Fibroblast of skin of left quadriceps (primary cell): ENCODE measurements at places on chromosomes 7 and 10.

DNA sequence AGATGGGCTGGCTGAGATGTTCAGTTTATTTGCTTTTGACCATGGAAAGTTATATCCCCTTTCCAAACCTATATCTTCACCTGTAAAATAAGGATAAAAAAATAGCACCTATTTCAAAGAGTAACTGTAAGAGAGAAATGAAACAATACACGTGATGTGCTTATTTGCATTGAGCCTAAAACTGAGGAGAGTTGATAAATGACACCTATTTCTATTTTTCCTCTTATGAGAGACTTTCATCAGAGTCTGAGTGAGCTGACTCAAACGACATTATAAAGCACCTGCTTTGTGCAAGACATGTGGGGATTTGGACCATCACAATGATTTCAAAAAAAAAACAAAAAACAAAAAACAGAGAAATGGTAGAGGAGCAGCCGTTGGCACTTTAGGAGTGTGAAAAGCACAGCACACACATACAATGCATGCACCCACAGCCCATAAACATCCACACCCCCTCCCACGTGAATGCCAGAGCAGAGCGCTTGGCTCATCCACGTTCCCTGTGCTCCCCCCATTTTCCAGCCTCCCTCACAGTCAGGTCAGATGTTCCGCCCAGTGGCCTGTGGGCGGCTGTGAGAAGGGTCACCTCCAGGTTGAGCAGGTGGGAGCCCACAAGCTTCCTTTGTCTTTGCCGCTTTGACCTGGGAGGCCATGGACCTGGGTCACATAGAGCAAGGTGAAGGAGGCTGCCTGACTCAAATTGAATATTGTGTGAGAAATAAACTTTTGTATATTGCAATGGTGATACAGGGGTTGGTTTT lies 253.2 kb upstream of the ZNF32 start:
- DNase-seq: no peak

- peak; percentile 93 for DNase-seq
These were observed 71.4 kb downstream of the SGMS1 start for GRCh38 chr10:50552308-50552707.

DNA sequence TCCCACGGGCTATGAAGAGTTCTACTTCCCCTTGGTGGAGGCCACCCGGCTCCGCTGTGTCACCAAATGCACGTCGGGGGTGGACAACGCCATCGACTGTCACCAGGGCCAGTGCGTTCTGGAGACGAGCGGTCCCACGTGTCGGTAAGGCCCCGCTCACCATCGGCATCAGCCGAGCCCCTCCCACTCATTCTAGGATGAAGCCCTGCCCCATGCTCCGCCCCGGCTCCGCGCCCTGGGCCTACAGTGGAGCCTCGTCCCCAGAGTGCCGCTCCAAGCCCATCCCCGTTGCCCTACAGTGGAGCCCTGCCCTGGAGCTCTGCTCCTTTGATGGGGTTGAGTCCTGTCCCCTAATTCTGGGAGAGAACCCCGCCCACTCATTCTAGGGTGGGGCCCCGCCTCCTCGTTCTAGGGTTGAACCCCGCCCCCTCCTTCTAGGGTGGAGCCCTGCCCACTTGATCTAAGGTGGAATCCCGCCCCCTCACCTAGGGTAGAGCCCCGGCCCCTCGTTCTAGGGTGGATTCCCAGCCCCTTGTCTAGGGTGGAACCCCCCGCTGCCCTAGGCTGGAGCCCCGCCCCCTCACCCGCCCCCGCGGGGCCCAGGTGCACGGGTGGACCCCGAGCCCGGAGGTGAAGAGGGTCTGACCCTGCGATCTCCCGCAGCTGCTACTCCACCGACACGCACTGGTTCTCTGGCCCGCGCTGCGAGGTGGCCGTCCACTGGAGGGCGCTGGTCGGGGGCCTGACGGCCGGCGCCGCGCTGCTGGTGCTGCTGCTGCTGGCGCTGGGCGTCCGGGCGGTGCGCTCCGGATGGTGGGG lies 3.4 kb upstream of the MUC12 start:
- no peak for DNase-seq

DNA sequence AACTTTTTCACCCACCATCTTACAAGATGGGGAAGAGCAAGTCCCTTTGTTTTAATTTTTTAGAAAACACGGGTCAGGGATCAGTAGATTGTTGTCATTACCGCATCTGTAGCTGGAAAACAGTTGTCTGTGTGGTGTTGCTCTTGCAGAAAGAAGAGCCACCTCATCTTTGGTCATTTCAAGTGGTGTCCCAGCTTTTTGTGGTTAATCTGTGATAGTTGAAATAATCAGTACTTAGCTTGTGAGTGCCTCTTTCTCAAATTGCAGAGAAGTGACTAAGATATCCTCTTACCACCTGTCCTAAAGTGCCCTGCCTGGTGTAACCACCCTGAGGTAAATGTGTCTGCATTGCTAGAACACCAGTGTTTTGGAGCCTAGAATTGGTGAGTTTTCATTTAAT lies 5.5 kb downstream of the PRPF18 start:
- no peak for DNase-seq

DNA sequence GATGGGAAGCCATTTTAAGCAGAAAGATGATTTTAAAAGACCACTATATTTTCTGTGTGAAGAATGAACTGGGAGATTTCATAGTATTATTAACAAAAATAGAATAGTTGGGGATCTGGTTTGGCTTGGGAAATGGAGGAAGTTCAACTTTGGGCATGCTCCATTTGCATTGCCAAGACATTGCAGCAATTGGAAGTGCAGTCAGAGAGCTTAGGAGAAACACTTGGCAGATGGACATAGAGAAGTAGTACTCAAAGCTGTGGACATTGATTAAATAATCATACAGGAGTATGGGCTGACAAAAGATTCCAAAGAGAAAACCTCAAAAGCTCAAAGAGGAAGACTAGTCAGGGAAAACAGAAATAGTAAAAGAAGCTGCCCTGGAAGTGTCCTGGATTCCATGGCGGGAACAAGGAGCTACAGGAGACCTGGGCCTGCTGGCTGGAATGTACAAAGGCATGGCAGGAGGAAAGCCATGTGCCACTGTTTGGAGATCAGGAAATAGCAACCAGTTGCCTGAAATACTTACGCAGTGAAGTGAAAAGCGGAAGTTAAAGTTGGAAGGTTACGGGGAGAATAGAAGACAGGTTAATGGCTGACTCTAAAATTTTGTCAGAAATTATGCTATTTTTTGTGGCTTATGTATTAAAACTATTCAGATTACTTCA lies 93.6 kb upstream of the MXI1 start:
- no peak for DNase-seq

GRCh38 chr7:80879849-80880248 lies 39.0 kb downstream of the SEMA3C start:
- no peak for DNase-seq

GRCh38 chr10:8352171-8353075 lies 297.9 kb downstream of the GATA3 start:
- DNase-seq: no peak

DNA sequence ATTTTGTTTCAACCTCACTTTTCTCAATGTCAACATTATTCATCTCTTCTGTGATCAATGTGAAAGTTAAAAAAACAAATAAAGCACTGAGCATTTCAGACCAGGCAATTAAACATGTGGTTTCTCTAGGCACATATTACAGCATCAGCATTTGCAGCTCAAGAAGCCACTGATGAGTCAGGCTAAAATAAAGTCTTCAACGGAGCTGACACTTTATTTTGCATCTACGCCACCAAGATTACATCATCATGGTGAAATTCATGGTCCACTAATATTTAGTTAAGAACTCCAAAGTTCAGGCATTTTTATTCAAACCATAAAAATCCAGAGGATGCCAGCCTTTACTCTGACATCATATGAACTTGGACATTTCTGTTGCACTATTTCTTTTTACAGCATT lies 33.0 kb downstream of the MAGI2 start:
- peak; percentile 83 for DNase-seq

DNA sequence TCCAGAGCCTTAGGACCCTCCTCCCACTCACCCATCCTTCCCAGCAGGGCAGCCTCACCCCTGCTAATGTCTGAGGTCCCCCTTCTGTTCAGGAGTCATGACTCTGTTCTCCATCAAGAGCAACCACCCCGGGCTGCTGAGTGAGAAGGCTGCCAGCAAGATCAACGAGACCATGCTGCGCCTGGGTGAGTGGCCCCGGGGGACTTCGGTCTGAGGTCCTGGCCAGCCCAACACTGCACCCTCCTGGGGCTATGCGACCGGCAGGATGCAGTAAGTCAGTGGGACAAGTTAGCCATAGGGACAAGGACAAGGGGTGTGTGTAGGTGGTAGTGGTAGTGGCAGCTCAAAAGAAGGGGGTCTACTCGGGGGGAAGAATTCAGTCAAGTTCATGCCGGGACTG lies 16.2 kb upstream of the AHCYL2 start:
- no peak for DNase-seq
